ENCODE measurements at places on chromosomes 5 and 9.

DNA sequence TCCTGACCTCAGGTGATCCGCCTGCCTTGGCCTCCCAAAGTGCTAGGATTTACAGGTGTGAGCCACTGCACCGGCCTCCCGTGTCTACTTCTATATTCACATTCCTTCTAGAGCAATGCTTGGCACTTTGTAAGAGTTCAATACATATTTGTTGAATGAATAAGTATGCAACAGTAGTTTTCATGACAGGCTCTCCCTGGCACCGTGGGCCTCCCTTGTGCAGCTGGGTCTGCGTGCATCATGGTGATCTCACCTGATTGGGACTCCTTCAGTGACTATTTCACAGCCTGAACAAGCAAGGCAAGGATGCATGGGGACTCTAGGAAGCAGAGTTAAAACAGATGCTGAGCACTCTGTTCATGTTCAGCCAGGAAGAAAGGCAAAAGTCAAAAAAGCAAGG lies 6.8 kb upstream of the ZBTB34 start:
- no peak for DNase-seq

GRCh38 chr5:113194591-113194990 lies 218.0 kb downstream of the DCP2 start:
- DNase-seq, result no peak

DNA sequence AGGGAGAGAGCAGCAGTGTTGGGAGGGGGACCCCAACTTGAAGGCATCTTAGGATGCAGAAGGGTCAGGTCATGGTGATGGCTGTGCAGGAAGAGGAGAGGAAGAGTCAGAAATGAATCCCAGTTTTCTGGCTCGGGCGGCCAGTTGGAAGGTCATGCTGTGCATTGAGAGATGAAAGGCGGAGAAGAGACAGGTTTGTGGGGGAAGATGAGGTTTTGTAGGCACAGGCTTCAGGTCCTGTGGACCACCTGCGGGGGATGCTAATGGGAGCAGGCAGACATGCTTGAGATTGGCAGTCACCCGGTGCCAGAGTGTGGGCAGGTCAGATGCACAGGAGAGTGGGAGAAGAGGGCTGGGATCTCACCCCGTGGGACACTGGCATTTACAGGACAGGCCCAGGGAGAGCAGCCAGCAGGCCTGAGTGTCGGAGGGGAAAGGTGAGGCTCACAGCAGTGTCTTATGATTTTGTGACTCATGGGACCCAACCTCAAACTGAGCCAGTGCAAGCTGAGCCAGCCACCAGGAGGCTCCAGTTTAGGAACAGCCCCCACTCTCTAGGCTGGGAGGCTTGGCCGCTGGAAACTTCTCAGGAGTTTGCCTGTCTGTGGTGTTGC lies 17.5 kb downstream of the STXBP1 start:
- no peak for DNase-seq

DNA sequence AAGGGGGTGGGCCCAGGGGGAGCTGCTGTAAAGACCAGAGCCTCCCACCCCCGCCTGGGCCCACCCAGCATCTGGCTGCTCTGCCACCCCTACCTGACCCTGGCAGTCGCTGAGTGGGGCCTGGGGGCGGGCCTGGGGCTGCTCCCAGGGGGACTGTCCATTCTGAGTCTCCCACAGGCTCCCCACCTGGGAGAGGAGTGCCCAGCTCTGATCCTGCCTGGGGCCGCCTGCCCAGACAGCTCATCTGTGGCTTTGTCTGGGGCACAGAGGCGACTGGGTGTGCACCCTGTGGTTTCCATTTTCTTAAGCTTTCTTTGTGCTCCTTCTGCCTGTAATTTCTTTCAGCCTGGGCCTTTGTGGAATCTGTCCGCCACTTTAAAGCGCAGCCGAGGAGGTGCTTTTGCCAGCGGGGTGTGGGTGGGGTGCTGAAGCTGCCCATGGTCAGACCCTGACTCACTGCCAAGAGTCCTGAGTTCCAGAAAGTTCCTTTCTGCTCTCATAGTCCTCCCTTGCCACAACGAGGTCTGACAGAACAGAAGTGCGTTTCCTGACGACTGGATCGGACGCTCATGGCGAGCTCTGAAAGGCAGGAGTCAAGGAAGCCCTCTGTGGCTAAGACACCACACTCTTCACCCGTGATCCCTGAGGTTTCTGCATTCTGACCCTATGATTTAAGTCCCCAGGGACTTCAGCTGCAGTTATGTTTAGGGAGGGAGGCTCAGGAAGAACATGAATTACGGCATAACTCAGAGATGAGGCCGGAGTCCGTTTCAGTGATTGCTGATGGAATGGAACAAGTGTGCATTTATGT lies 225.0 kb downstream of the FANCC start:
- DNase-seq, result no peak

GRCh38 chr9:130487500-130487899 lies 42.7 kb downstream of the ASS1 start:
- DNase-seq, result no peak

GRCh38 chr5:132822650-132823480 lies 7.6 kb downstream of the SHROOM1 start:
- DNase-seq, result no peak

- DNase-seq, result no peak
Measured at GRCh38 chr9:96565671-96566497, 53.8 kb downstream of the CDC14B start.

DNA sequence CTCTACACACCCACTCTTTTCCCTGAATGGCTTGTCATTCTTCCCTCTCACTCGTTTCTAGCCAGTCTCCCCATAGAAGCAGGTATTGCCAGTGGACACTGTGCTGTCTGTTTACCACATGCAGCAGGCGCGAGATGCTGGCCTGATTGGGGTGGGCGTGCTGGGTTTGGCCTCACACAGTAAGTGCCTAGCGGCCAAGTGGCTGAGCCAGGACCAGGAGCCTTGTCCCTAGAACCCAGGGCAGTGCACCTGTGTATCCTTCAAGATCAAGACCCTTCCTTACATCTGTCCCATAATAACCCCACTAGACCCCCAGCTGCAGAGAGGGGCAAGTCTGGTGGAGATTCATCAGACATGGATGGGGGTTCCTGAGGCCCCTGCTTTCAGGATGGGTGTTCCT lies 112.8 kb upstream of the IRX4 start:
- DNase-seq, result no peak

DNA sequence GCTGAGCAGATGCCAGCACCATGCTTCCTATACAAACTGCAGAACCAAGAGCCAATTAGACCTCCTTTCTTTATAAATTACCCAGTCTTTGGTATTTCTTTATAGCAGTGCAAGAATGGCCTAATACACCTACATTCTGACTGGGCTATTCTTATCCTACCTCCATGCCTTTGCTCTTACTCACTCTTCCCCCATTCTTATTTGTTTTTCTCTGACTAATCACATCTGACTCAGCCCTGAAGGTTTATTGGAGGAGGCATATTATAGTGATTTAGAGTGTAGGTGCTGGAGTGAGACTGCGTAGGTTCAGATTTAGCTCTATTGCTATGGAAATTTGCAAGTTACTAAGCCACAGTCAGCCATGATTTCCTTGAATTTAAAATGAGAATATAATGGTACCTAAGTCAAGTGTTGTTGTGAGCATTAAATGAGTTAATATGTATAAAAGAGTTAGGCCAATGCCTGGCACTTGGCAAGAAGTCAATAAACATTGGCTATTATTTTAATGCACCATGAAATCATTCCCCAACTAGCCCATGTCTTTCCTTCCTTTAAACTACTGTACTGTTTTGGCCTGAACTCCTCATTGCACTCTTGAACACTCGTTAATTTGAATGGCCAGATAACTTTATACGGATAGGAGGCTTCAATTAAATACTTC lies 531.2 kb upstream of the ZNF608 start:
- no peak for DNase-seq

- DNase-seq, result no peak
Measured at GRCh38 chr5:171745602-171746001, 40.0 kb upstream of the SMIM23 start.

DNA sequence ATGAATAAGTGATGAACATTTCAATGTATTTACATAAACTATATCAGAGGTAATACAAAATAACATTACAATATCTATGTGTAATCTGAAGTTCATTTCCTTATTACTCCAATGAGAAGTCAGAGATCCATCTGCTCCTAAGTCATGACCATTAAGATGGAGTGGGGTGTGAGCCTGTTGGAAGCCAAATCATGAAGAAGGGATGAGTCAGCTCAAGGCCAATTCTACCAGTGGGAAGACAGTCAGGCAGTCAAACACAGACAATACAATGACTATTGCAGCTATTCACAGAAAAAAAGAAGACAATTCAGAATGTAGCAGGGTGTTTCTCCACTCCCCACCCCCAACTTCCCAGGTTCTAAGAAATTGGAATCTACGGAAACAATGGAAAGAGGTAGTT lies 155.0 kb downstream of the NFIB start:
- no peak for DNase-seq

- DNase-seq, result no peak
Measured at GRCh38 chr5:90514520-90514919, 14.9 kb downstream of the LYSMD3 start.

GRCh38 chr5:53714667-53715010 lies 154.2 kb downstream of the NDUFS4 start:
- no peak for DNase-seq

DNA sequence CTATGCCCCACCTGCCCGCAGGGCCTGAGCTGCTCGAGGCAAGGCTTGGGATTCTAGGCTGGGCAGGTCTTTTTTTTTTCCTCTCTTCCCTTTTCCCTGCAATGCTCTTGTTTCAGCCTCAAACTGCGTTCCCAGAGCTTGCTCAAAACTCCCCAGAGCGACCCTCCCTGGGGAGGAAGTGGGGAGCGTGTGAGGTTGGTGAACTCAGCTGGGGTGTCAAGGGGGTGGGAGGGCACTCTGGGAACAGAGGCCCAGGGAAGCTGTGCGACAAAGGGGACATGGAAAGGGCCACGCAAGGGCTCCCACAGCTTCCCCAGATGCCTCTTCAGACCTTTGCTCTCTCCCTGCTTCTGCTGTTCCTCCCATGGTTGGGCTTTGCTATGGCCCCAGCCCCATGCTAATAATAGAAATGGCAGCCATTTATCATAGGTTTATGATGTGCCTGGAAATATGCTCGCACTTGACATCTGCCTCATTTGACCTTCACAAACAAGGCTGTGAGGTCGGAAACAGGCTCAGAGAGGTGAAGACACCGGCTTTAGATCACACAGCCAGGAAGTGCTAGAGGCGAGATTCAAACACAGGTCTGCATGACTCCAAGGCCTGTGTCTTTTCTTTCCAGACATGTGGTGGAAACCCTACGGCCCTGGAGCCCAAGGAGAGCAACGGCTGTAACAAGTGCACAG lies 40.9 kb upstream of the IL17B start:
- no peak for DNase-seq

Measured in NCI-H187 (cell line).